Activated CD4-positive, alpha-beta T cell treated with anti-CD3 and anti-CD28 coated beads, Interleukin-2, Interleukin-4, amounts not matched to agents 100 ng/mL and 50 ng/mL, durations not matched to agents 16 hours and 8 hours (primary cell): ENCODE measurements at places on chromosomes 13 and 19.
A peak's percentile ranks its signal among the peaks of the same experiment; 100 is the strongest.

DNA sequence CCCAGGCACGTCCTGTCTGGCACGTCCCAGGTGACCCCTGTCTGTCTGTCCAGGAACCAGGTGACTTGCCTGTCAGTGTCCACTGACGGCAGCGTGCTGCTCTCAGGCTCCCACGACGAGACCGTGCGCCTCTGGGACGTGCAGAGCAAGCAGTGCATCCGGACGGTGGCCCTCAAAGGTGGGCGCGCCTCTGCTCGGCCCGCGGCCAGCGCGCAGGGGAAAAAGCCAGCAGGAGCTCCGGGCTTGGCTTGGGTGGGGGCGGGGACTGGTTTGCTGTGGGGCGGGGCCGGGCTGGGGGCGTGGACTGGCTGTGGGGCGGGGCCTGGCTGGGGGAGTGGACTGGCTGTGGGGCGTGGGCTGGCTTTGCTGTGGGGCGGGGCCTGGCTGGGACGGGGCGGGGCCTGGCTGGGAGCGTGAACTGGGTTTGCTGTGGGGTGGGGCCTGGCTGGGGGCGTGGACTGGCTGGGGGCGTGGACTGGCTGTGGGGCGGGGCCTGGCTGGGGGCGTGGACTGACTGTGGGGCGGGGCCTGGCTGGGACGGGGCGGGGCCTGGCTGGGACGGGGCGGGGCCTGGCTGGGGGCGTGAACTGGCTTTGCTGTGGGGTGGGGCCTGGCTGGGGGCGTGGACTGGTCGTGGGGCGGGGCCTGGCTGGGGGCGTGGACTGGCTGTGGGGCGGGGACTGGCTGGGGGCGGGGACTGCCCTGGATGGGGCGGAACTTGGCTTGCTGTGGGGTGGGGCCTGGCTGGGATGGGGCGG is 7.2 kb downstream of the WDR18 start:
- peak; percentile 71 for DNase-seq

DNA sequence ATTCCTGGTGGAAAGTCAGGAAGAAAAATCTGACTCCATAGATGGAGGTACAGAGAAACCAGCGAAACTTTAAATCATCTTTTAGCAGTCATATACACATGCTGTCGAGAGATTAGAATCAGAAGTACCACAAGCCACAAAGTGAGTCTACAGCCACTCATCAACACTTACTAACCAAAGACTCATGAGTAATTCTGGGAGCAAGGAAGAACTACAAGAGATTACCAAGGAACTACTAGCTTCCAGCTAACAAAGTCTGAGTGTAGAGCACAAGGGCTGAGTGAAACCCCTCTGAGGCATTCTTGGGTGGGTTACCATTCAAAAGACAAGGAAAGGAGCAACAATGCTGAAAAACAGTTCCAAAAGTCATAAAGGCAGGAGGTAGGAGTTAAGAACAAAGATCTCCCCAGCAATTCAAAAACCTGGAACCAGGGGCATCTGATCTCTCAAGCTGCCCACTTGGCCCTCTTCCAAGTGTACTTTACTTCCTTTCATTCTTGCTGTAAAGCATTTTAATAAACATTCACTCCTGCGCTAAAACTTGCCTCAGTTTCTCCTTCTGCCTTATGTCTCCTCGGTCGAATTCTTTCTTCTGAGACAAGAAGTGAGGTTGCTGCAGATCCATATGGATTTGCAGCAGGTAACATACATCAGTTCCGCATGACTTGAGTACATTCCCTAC is 13.0 kb downstream of the RBM26 start:
- peak; percentile 82 for DNase-seq

GRCh38 chr13:24060993-24061392 is 99.5 kb upstream of the SPATA13 start:
- no peak for DNase-seq

DNA sequence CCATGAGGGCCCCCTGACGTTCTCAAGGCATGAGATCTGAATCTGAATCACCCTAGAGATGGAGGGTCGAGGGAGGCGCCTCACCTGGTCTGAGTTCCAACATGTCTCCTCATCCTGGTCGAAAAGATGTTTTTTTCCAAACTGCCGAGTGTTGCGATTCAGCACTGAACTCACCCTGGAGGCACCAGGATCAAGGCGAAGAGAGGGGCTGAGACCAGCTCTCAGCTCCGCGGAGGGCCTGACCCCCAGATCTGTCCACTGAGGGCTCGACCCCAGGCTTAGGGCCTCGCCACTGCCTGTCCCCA is 555 bp downstream of the NR2C2AP start:
- DNase-seq: no peak

GRCh38 chr19:41359741-41360140 is 4.2 kb downstream of the B9D2 start:
- no peak for DNase-seq

DNA sequence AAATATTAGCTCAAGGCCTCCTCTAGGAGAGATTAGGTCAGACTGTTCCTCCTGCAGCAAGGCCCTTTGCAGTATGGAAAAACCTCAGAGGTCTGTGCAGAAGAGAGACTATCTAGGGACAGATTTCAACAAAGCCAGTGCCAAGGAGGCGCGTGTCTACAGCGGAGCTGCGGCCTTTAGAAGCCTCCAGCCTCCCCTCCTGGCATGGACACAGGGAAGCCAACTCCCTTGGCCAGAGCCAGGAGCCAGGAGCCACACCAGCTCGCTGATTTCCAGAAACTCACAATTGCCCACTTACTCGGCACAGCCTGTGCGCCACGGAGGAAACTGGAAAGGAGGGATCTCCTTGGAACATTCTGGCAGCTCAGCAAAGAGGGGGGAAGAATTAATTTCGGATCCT is 63.4 kb downstream of the INSR start:
- no peak for DNase-seq

- DNase-seq: no peak
Measured at GRCh38 chr19:3780786-3781304, 5.3 kb downstream of the MATK start.

GRCh38 chr13:76738616-76739015 is 147.6 kb downstream of the KCTD12 start:
- no peak for DNase-seq

DNA sequence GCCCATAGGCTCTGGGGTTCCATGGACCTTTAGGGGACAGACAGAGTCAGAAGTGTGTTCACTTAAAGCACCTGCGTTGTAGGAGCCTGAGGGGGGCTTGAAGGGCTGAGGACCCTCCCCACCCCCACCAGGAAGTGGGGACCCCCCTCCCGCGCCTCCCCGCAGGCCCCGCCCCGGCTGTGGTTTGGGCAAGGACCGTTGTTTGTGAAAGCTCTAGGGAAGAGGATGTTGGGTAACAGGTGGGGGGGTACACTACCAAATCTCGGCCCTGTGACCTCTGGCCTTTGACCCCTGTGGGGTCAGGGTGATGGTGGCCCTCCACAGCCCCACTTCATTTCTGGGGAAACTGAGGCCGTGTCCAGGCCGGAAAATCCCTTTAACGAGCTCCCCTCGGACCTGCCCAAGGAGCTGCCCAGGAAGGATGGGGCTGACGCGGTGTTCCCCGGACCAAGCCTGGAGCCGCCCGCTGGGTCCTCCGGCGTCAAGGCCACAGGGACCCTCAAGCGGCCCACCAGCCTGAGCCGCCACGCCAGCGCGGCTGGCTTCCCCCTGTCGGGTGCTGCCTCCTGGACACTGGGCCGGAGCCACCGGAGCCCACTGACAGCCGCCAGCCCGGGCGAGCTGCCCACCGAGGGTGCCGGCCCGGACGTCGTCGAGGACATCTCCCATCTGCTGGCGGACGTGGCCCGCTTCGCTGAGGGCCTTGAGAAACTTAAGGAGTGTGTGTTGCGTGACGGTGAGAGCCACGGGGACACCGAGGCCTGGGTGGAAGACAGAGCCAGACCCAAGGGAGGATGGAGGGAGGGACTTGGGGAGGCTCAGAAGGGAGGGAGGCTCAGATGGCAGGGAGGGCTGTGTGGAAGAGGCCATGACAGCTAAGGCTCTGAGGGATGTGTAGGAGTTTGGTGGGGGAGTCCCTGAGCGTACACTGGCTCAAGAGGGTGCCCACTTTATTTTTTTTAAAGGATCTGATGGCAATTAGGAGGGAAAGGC is 1.3 kb downstream of the ARHGAP45 start:
- DNase-seq: peak; percentile 78

DNA sequence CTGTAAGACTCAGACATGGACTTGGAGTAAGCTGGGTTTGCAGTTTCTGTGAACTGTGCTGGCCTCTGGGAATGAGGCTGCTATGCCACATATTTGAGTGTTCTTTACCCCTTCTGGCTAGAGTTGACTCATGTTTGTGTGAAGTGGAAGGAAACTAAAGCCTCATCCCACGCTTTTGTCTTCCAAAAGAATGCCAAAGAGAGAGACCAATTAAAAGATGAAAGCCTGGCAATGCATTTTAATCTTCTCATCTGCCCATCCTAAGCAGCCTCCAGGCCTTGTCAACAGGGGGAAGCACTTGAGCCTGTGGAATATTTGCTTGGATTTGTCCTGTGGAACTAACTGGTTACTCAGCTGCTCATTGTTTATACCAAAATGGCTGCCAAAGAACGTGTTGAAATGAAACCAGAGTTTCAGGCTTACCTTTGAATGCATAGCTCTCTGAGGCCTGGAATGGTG is 49.1 kb downstream of the LMO7 start:
- DNase-seq: peak; percentile 19

DNA sequence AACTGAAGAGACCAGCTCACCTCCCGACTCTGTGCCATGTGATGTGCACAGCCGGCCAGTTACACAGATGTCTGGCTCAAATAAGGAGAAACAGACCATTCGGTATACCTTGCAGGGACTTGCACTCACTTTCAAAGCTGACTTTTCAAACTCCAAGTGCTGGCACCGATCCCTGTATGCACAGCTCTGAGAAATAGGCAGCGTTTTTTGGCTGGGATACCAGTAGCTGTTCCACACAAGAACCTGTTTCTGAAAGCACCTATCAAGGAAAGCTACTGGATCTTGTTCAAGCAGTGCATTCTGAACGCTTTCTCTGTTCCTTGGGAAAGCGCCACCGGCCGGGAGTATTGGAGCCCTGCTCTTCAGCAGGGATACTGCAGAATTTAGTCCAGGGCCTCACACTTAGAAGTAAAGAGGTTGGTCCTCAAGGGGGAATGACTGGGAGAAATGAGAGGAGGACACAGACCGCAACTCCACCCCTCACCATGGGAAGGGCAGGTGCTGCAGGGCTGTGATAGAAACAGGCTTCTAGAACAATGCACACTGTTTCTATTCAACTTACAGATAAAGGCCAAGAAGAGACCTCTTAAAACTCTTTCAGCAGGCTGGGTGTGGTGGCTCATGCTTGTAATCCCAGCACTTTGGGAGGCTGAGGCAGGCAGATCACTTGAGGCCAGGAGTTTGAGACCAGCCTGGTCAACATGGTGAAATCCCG is 53.6 kb upstream of the PABPC3 start:
- DNase-seq: no peak

DNA sequence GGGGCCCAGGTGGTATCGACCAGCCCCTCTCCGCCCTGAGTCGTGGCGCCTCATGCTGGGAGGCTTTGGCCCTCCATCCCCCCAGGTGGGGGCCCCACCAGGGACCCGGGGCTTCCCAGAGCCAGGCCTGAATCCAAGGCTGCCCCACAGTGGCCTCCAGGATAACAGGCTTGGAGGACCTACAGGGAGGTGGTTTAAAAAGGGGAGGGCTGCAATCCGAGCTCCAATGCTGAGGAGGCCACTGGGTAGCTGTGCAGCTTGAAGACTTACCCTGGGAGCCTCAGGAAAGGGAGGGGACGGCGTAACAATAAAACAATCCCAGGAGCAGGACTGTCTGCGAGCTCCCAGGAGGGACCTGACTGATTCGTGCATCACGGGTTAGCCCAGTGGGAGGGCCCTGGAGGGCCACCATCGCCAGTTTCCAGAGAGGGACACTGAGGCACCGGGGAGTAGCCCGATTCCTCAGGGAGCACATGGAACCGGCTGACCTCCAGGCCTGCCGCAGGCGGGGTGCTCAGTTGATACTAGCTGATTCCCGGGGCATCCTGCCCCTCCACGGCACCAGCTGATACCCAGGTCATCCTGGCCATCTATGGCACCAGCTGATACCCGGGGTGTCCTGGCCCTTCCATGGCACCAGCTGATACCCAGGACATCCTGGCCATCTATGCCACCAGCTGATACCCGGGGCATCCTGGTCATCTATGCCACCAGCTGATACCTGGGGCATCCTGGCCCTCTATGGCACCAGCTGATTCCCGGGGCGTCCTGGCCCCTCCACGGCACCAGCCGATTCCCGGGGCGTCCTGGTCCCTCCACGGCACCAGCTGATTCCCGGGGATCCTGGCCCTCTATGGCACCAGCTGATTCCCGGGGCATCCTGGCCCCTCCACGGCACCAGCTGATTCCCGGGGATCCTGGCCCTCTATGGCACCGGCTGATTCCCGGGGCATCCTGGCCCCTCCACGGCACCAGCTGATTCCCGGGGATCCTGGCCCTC is 3.7 kb upstream of the C2CD4C start:
- DNase-seq: no peak

GRCh38 chr19:17103177-17103576 is 27.6 kb downstream of the MYO9B start:
- DNase-seq: no peak

- DNase-seq: no peak
Measured at GRCh38 chr13:98706446-98707110, 45.9 kb downstream of the SLC15A1 start.

GRCh38 chr13:113216254-113217048 is 7.0 kb downstream of the CUL4A start:
- no peak for DNase-seq

DNA sequence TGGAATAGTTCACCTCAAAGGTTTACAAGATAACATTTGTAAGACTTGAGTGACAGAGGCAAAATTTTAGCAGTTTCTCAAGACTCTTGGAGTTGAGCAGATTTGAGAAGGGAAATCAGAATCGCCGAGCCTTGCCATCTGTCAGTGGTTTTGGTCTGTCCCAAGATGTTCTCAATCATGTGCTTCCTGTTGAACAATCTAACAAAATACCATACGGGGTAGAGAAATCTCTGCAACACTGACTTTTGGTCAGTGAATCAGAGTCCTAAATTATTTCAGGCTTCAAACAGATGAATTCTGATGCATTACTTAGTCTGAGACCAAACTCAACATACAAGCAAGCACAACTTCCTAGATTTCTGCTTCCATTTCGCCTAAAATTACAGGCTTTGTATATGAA is 3.8 kb downstream of the KCTD12 start:
- no peak for DNase-seq

- no peak for DNase-seq
Measured at GRCh38 chr13:98540476-98540875, 36.4 kb downstream of the STK24 start.

DNA sequence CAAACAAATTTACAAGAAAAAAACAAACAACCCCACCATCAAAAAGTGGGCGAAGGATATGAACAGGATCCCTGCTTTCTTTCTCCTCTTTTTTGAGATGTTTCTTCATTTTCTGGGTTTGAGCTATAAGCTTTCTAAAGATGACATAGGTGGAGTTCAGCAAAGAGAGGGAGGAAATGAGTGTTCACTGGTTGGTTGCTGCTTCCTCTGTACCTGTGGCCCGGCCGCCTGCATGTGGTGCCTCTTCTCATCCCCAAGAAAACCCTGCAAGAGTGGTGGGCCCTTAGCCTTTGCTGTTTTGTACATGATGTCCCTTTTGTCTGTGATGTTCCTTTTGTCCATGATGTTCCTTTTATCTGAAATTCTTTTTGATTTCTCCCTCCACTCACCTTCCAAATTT is 178.4 kb upstream of the SERP2 start:
- DNase-seq: peak; percentile 32
